Stimulated activated CD4-positive, alpha-beta T cell treated with anti-CD3 and anti-CD28 coated beads, Interleukin-2, amount 100 ng/mL, for 24 hours (primary cell): ENCODE measurements at places on chromosomes 3 and 15.

DNA sequence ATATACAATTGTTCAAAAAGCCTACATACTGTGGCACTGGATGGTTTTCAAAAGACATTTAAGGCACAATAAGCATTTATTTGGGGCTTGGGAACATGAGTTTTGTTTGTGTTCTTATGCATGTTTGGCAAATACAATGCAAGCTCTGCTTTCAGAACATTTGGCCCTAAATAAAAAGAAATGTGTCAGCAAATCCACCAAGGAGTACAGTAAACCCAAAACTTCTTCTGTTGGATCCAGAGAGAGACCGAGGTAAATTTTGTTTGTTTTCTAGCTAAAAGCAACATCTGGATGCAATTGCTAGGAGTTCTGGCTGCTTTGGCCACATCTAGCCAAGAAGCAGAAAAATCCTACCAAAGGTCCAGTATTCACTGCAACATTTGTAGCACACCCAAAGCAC lies 168.8 kb downstream of the DCLK3 start:
- DNase-seq = no peak

DNA sequence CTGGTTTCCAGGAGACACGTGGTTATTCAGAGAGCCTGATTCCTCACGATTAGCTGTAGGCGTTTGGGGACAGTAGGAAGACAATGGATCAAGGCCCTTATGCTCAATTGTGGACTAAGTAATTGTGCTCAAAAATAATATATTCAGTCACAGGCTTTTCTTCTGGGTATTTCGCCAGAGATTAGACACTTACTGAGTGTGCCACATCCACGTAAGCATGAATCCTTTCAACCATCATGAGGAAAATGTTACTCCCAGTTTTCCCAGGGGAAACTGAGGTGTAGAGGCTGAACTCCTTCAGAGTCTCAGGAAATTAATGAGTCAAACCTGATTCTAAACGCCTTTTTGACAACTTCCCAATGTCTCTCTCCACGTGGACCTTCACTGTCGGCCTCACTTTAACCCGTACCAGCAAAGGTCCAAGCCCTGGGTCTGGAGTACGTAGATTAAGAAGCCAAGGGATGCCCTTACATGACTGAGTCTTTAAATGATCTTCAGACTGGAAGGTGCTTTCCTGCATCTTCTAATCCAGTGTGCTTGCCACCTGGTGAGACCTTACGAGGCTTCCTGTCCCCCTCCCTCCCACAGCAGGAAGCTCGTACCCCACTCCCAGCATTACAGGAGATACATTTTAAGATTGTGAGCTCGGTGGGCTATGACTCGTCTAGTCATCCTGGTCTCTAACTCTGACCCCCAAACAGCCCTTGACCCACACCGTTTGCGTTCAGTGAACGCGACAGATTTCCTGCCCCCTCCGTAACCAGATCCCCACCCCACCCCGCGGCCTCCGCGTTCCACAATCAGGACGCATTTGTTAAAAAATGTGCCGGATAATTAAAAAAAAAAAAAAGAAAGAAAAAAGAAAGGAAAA lies 1.7 kb downstream of the PKM start:
- peak; percentile 48 for DNase-seq

- DNase-seq = no peak
These were observed 321.0 kb upstream of the TGFBR2 start for GRCh38 chr3:30285188-30286006.

DNA sequence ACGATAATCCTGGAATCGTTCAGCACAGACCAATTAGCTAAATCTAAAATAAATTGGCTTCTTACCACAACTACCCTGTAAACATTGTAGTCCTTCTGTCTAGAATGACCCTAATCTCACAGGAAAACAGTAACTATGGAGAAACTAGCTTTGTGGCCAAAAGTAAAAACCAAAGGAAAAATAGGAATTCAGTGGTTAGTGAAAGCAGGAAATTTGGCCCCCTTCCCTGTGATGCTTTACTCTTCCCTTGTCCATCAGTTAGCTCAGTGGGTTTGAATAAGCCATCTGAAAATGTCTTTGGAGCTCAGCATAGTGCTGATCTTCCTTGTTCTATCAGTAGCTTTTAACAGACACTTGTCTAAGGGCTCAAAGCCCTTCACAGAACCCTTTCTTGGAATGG lies 1.6 kb downstream of the NMD3 start:
- no peak for DNase-seq

GRCh38 chr3:45741742-45742460 lies 52.7 kb downstream of the SACM1L start:
- DNase-seq = no peak

GRCh38 chr3:64319391-64319790 lies 94.1 kb upstream of the PRICKLE2 start:
- no peak for DNase-seq
